Fibroblast of lung (primary cell): ENCODE measurements at places on chromosomes 2 and 18. TPM values are rescaled to one million over a fixed set of nuclear protein-coding genes. Genes with fewer than 3 reads are reported as not detected.

Gene MGAT4A
- polyA plus RNA-seq = 0.08 and 0.10 TPM in 2 replicates

Gene CYBRD1
- 132 and 250 TPM in 2 replicates for polyA plus RNA-seq

Gene MC2R
- polyA plus RNA-seq = not detected in 2 replicates

Gene FASTKD1
- polyA plus RNA-seq = 11.5 and 11.8 TPM in 2 replicates

Gene MRO
- polyA plus RNA-seq = 0.01 and 0.02 TPM in 2 replicates

Gene RAX
- not detected in 2 replicates for polyA plus RNA-seq

Gene GNLY
- polyA plus RNA-seq = not detected in 2 replicates

Gene MARCHF7
- polyA plus RNA-seq = 60.4 and 65.6 TPM in 2 replicates
